A549 (cell line): ENCODE measurements at places on chromosomes 16 and 17. TPM values are rescaled to one million over a fixed set of nuclear protein-coding genes. Genes with fewer than 3 reads are reported as not detected.
A peak's percentile ranks its signal among the peaks of the same experiment; 100 is the strongest.

The STXBP4 gene
- 8.1 to 9.0 TPM (median 8.7 TPM) in 3 replicates for polyA plus RNA-seq

The EPN3 gene
- 0.18 to 0.26 TPM (median 0.20 TPM) in 3 replicates for polyA plus RNA-seq

The RPS6KB1 gene
- polyA plus RNA-seq: 67.3 to 81.7 TPM (median 69.4 TPM) in 3 replicates

The C17orf78 gene
- not detected in 3 replicates for polyA plus RNA-seq

DNA sequence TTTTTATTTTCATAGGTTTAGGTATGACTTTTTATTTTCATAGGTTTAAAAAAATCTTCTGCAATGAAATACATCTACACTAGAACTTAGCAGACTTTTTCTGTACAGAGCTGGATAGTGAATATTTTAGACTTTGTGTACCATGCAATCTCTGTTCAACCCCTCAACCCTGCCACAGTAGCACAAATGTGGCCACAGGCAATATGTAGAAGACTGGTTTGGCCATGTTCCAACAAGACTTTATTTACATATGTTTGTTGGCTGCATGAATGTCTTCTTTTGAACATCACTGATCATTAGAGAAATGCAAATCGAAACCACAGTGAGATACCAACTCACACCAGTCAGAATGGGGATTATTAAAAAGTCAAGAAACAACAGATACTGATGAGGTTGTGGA is 229.2 kb downstream of the SHISA9 start:
- no peak for DNase-seq

DNA sequence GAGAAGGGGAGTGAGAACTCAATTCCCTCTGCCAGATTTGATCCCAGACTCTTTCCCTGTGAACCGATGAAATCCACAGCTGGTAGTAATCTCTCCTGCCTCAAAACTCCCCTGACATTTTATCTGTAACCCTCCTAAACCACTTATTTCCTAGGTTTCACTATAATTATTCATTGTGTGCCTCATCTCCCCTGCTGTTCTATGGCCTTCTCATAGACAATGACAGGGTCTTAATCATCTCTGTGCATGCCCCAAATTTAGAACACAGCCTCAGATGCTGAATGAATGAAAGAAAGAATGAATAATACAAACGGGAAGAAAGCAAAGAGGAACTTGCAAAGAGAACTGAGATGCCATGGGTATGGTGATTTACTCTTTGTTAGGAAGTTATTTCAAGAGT is 451.1 kb downstream of the HS3ST3B1 start:
- no peak for DNase-seq

DNA sequence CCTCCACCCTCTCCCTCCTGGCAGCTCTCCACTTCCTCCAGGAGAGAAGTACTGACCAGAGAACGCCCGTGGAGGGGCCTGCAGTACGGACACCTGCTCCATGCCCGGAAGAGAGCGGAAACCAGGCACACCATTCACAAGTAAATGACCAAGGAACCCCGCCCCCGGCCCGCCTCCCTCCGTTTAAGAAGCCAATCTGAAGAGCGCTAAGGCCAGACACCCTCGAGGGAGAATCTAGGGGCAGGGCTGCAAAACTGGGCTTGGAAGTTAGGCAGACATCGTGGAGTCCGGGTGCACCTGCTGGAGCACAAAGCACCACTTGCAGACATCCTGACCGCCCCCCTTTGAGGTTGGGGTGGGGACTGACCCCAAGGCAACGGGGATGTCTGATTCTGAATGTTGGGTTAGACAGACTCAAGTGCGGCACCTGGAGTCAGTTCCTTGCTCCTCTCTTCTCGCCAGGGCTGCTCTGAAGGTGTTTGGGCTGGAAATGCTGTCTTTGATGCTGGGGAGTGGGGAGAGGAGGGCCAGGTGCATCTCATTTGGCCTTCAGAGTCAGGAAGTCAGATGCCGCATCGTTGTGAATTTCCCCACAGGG is 964 bp upstream of the FAAP100 start:
- peak; percentile 97 for DNase-seq

DNA sequence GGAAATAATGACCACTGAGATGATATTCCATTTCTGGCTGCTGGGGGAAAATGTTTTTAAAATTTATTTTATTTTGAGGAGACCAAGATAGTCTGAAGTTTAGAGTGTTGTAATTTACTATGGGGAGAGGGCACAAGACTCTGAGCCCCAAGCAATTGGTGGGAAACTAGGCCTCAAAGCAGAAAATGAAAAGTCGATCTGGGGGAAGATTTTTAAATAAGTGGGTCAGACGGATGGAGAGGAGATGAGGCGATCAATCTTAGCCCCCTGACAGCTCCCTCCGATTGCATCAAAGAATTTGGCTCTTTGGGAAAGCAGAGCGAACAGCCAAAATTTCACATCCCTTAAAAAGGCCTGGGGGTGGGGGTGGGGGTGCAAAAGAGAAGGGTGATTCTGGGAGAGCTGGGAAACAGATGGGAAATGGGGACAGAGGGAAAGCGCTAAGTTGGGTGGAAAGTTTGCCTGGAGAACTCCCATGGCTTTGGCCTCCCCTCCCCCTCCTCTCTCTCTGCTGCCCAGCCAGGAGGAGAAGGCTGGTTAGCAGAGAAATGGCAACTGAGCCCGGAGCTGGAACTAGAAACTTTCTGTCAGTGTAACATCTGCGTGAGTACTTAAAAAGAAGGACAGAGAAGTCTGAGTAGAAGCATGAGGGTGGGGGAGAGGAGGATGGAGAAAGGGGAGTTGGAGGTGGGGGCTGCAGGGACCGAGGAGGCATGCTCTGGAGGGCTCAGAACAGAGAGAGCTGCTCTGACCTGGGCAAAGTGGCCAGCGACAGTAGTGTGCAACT is 1.4 kb upstream of the HOXB2 start:
- no peak for DNase-seq

GRCh38 chr16:53609536-53609935 is 94.1 kb downstream of the RPGRIP1L start:
- no peak for DNase-seq

GRCh38 chr16:69064124-69064763 is 41.2 kb upstream of the HAS3 start:
- no peak for DNase-seq

DNA sequence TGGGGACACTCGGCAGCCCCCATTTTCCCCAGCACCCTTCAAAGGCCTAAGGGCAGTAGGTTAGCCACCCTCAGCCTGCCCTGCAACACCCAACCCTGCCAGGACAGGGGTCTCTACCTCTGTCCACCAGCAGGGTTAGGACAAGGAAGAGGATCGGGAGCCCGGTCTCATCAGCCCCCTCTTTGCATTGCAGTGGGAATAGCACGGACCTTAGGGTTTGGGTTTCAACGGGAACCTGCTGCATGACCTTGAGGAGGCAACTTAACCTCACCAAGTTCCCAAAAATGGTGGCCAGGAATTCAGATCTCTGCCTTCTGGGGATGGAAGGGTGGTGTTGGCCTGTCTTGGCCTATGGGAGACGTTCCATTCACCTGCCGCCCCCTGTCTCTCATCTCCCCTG is 20.2 kb upstream of the SPPL2C start:
- DNase-seq: no peak

- DNase-seq: no peak
Observed at GRCh38 chr17:4658478-4659305, 17.2 kb upstream of the ALOX15 start.

GRCh38 chr17:76575570-76575969 is 10.1 kb downstream of the ST6GALNAC2 start:
- no peak for DNase-seq

DNA sequence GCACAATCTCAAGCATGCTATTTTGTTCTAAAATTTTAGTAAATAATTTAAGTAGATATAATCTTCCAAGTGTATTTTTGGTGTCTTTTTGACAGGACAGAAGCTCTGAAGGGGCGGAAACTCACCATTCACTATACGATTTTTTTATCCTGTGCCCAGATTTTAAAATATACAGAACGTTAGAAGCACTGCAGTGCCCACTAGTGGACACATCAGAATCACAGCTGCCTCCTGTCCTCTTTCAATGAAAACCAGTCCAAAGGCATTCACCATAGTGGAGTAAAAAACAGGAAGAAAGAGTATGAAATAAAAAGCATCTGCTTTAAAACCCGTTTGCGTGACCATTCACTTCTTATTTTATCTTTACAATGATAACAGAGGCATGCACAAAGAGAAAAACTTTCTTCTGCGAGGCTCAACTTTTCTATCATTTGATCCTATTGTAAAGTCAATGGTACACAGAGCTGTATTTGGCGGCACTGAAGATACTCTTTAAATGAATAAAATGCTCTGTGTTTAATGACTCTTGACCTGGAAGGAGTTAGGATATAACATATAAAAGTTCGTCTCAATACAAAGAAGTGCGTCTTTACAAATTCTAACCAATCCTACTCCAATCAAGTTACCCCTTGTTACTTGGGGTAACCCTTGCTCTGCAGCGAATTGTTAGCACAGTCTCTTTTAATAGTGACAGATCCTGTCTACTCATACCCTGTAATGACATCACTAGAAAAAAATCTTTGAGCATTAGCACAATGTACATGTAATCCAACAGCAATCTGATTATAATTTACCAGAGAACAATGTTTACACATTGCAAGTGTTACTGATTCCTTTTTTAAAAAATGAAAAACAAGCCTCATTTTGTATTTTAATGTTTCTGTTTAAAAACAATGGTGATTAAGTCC is 339.8 kb upstream of the PSMD7 start:
- DNase-seq: peak; percentile 52

DNA sequence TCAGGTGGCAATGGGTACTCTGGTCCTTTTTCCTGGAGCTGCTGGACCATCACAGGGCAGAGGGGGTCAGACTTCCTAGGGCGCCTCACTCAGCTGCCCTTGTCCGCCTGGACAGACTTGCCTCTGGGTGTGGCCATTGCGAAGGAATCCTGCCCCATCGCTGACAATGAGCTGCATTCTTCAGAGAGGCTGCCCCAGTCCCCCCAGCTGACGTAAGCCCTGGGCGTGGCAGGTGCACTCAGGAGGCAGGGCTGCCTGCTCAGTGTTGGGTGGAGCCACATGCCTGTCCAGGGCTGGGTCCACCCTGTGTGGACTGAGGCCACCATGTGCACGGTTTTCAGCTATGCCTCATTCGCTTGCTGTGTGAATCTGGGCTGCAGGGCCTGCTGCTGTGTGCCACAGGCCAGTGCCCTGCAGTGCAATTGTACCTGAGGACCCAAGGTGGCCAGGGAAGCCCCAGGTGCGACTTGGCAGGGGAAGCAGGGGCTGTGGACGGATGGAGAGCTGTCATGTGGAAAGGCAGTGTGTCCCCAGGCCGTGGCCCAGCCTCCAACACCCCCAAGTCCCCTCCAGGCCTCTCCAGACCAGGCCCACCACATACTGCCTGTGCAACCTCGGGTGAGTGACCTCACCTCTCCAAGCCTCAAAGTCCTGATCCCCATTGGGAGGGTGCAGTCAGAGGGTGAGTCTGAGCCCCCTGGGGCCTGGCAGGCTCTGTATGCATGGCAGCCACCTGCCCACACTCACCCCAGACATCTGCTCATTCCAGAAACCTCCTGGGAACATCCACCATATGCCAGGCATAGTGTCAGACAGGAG is 14.0 kb upstream of the MPRIP start:
- peak; percentile 99 for DNase-seq

GRCh38 chr17:73279704-73280103 is 18.0 kb upstream of the CPSF4L start:
- DNase-seq: no peak

DNA sequence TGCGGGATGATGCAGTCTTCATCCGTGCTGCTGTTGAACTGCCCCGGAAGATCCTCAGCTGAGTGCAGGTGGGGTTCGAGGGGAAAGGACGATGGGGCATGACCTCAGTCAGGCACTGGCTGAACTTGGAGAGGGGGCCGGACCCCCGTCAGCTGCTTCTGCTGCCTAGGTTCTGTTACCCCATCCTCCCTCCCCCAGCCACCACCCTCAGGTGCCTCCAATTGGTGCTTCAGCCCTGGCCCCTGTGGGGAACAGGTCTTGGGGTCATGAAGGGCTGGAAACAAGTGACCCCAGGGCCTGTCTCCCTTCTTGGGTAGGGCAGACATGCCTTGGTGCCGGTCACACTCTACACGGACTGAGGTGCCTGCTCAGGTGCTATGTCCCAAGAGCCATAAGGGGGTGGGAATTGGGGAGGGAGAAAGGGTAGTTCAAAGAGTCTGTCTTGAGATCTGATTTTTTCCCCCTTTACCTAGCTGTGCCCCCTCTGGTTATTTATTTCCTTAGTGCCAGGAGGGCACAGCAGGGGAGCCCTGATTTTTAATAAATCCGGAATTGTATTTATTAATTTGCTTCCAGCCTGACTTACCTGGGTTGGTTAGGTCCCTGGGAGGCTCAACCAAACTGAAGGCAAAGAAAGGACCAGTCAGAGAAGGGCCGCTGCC is 5.8 kb downstream of the TRAF4 start:
- no peak for DNase-seq

GRCh38 chr17:40663252-40663651 is 1.7 kb downstream of the KRT222 start:
- no peak for DNase-seq

DNA sequence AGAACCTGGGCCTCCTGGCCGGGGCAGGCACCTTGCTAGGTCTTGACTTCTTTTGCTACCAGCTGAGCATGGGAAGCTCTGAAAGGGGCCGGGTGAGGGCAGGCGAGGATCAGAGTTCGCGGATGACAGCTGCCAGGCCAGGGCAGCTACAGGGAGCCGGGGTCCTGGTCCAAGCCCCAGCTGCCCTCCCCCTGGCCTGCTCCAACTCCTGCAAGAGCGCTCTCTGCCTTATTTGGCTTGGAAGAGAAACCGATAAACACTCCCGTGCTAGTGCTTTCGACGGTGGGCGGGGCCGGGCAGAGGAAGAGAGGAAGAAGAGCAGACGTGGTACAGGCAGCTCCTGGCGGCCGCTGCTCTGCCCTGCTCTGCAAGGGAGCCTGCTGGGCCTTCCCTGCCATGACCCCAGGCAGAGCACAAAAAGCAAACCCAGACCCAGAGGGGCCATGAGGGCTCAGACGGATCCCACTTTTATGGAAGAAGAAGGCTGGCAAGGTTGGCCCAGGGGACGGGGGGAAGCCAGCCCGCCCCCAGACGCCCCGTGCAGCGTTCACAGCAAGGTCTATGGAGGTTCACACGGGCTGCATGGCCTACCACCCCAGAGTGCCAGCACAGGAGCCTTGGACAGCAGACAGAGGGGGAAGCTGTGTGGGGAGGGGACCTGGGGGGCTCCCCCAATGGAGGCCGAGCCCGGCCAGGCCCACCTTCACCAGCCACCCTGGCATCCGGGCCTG is 25.6 kb downstream of the PIEZO1 start:
- no peak for DNase-seq
